T47D (cell line): ENCODE measurements at places on chromosomes 2 and 18.

GRCh38 chr2:224259831-224260230 is 142.1 kb downstream of the FAM124B start:
- DNase-seq: no peak

DNA sequence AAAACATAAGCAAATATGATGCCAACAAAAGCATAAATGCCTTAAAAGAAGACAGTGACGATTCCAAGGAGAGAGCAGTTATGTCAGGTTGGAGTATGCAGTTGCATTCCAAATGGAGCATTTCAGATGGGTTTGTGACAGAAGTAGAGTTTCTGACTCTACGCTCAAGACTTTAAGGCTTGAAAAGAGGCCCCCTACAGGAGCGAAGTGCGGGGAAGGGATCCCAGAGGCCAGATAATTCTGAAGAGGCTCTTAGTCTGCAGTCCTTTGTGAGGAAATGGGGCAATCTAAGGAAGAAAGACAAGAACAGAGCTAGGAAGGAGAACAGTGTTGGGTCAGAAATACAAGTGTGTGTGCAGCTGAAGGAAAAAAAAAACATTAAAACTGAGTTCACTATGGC is 95.5 kb downstream of the ZNF521 start:
- no peak for DNase-seq

DNA sequence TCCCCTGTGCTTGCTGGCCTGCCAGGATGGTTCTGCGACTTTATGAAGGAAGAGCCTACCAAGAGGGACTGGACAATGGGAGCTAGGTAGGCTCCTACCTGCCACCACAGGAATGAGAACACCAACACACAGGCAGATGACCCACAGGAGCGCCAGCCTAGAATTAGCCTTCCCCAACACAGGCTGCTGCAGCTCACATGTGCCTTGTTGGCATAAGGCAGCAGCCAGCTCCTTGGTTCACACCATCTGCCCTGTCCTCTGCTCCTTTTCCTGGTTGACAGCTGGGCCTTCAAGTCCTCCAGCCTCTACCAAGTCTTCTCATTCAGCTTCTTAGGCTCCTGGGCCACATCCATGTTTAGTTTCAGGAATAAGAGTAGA is 705.4 kb upstream of the RAB6C start:
- DNase-seq: no peak

DNA sequence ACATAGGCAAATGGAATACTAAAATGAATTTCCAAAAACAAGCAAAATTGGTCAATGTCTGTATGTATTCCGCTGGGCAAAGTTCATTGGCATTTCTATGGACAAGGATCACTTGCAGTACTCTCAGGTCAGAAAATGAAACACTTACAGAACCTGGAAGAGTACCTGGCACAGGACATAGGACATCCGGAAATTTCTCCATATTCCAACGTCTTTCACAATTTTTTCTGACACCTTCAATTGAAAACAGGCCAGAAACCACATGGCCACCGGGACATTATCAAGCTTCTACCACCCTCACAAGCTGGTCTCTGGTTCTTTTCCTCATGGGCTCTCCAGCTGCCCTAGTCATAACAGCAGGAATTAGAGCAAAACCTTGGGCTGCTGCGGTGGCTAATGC is 96.9 kb upstream of the MSH6 start:
- no peak for DNase-seq

GRCh38 chr2:210839450-210839849 is 283.1 kb downstream of the CPS1 start:
- DNase-seq: no peak

- DNase-seq: no peak
Measured at GRCh38 chr2:82182270-82182669, 1877.7 kb upstream of the LRRTM1 start.

DNA sequence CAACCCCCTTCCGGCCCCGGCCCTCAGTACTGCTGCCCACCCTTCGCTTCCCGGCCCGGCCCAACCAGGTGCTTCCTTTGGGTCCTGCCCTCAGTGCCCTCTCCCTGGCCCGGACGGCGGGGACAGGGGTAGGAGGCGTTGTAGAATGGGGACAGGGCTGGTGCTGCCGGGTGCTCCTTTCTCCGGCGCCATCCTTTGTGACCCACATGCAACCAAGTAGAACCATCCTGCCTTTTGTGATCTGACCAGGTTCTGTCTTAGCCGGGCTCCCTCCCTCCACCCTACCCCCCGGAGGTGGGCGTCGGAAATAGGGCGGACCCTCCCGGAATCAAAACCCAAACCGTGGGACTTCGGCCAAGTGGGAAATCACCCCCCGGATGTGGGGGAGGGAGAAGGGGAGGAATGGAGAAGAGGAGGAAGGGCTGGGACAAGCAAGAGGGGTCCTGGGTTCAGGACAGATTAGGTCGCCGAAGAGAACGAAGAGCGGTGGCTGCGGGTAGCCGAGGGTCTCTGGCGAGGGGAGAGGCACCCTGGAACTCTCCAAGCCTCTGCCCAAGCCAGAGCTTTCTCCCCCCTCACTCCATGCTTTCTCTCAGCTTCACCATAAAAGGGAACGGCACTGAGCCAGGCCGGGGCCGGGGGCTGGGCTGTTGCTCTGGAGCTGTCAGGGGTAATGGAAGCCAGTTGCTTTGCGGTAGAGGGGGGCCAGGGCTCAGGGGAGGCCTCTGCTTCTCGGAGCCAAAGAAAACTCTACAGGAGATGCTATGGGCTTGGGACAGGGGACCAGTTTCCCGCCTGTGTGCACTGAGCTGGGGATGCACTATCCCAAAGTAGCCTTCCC is 756 bp upstream of the OST4 start:
- DNase-seq: no peak

GRCh38 chr18:24022161-24022560 is 7.6 kb downstream of the TTC39C start:
- no peak for DNase-seq

GRCh38 chr18:62209046-62209445 is 22.0 kb downstream of the RELCH start:
- DNase-seq: no peak

DNA sequence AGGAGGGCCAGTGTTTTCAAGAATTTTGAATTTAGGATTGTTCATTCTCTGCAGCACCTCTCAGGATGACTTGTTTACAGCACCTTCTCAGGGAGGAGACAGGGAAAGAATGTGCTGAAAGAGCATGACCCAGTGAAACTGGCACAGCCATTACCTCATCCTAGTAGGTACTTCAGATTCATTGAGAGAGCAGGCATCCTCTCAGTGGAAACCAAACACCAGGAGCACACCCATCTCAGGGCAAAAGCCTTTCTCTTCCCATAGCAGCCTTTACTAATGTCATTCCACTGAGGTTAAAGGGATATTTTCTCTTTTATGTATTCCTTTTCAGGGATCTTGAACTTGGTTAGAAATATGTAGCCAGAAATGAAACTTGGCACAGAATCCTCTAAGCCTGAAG is 2.6 kb downstream of the MAP2 start:
- no peak for DNase-seq

- DNase-seq: no peak
Measured at GRCh38 chr2:240168041-240168440, 27.6 kb upstream of the OTOS start.

- DNase-seq: no peak
Measured at GRCh38 chr2:140882671-140883620, 1247.9 kb downstream of the LRP1B start.
